ENCODE measurements at places on chromosomes 16 and 17.

GRCh38 chr17:71502443-71502842 lies 618.4 kb upstream of the SOX9 start:
- DNase-seq, result no peak

DNA sequence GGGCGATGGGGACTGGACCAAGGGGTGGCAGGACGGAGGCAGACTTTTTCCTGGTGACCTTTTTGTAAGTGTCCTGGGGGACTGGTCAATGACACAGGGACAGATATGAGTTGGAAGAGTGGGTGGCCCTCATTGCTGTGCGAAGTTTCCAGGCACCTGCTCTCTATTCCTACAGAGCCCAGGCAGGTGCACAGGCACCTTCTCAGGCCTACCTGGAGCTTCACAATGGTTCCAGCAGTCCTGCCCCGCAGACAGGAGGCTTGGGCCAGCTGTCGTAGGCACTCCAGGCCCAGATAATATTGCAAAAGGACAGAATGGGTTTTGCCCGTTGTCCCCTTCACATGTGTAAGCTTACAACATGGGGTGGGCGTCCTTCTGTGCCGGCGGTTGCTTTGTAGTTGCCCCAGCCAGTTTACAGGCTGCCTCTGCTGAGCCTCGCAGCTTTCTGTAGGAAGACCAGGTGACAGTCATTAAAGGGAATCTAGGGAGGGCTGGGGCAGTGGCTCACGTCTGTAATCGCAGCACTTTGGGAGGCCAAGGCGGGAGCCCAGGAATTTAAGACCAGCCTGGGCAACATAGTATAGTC lies 84.3 kb downstream of the ARHGAP23 start:
- no peak for DNase-seq

DNA sequence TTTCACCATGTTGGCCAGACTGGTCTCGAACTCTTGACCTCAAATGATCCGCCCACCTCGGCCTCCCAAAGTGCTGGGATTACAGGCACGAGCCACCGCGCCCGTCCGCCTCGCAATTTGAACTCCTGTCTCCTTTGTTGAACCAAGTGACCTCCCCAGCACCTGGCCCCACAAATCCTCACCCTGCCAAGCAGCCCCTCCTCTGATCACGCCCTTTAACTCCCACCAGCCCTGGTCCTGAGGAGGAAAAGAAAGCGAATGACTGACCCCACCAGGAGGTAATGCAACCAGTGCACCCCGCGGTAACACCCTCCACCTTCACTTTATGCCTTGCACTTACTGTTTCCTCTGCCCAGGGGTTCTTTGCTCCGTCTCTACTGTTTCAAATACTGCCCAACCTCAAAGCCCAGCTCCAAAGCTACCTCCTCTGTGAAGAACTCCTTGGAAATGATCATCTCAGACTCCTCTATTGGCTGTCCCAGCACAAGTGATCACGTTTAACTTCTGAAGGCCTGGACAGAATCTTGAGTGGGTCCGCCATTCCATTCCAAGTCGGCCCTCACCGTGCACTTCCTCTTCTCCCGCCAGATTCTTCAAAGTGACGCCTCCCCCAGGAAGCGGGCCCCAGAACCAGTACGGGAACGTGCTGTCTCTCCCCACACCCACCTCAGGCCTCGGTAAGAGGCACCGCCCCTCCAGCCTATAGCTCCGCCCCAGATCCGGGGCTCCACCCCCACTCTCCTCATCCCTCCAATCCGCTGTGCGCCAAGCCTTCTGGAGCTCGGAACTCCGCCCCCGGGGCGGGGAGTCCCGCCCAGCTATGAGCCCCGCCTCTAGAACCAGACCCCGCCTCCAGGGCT lies 4.4 kb downstream of the CD19 start:
- peak; percentile 93 for DNase-seq

DNA sequence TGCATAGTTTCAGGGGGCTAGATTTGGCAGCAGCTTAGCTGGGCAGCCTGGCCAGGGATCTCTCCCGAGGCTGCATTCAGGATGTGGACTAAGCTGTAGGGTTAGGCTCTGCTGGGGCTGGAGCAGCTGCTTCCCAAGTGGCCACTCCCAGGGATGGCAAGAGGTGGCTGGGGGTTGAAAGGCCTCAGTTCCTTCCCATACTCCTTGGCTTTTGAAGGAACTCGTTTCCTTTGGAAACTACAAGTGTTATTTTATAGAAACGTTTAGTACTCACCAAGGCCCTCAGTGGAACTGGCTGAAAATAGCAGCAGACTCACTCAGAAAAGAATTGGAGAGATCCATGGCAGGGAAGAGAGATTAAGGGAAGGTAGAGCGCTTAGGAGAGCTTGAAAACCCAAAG lies 76.4 kb downstream of the WWP2 start:
- no peak for DNase-seq

GRCh38 chr16:83312718-83313245 lies 495.0 kb upstream of the HSBP1 start:
- DNase-seq, result no peak

GRCh38 chr17:45353043-45353442 lies 36.2 kb upstream of the MAP3K14 start:
- DNase-seq, result no peak

DNA sequence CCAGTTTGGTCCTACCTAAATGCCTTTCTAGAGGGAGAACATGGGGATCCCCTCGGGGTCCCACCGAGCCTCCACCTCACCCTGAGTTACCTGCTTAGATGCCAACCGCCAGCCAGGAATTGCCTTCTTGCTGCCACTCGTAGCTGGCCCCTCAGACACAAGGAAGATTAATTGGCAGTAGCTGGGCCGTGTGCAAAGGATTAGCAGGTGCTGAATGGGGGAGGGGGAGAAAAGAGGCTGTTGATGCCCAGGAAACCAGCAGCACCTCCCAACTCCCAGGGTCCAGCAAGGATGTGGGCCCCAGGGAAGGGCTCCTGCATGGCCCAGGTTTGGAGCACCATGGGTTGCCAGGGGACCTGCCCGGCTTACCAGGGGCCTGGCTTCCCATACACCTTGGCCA lies at the start of gene CNGB1:
Gene CNGB1, minus strand, starts transcription at position 159 of the 400 bp plus-strand sequence. CDS start 3,842 bp downstream, outside the sequence.
- DNase-seq, result no peak

GRCh38 chr16:7160093-7160492 lies 172.6 kb upstream of the RBFOX1 start:
- no peak for DNase-seq

GRCh38 chr17:17935321-17936271 lies 36.6 kb downstream of the TOM1L2 start:
- no peak for DNase-seq

- DNase-seq, result no peak
Measured at GRCh38 chr17:76696763-76697701, 13.7 kb downstream of the MXRA7 start.

GRCh38 chr17:55742272-55743102 lies 8.4 kb upstream of the PCTP start:
- DNase-seq, result no peak

DNA sequence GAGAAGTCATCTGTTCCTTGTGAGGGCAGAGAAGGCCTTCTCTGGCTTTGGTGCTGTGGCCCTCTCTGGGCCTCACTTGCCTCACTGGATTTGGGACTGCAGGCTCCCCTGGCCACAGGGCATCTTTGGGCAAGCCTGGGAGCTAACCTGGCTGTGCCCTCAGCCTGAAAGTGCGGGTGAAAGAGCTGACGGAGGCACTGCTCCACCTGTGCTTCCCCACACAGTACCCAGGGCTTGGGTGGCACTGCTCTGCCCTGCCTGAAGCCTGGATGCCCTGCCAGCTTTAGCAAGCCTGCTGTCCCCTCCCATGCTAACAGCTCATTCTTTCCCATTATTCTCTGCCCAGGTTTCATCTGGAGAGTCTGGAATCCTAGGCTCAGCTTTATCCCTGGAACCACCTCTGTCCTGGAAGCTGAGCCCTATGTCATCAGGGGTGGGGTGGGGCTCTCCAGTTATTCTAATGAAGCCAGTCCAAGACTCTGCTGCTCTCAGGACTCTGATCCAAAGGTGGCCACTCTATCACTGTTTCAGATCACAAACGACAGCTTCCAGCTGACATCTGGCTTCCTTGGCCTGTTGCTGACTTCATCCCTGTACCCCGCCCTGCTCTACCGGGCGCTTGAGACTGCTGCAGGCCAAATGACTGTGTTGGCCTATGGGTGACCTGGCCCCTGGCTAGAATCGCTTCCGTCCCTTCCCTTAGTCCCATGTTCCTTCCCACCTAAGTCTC lies 29.3 kb downstream of the HIC1 start:
- DNase-seq, result no peak

DNA sequence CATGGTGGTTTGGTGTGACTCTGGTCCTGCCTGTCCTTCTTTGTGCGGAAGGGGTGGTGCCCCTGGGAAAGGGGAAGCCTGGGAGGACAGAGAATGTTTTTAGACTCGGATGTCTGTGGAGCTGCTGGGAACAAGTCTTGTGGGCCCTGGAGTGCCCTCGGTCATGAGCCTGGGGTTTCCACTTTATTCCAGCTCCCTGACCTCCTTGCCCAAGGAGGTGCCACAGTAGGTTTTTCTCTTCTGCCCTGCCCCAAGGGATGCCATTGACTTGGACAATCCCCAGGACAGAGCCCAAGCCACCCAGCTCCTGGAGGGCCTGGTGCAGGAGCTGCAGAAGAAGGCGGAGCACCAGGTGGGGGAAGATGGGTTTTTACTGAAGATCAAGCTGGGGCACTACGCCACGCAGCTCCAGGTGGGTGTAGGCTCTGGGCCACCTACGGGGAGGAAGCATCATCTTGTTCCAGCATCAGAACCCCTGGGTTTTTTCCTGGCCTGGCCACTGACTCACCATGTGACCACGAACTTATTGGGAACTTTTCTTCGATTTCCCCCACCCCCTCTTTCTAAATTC lies 1.4 kb downstream of the STAT5A start:
- no peak for DNase-seq

- DNase-seq, result peak; percentile 67
Measured at GRCh38 chr17:49227436-49228261, 2.9 kb downstream of the PHOSPHO1 start.

- DNase-seq, result no peak
Measured at GRCh38 chr17:44287651-44288050, 19.7 kb upstream of the SLC4A1 start.

DNA sequence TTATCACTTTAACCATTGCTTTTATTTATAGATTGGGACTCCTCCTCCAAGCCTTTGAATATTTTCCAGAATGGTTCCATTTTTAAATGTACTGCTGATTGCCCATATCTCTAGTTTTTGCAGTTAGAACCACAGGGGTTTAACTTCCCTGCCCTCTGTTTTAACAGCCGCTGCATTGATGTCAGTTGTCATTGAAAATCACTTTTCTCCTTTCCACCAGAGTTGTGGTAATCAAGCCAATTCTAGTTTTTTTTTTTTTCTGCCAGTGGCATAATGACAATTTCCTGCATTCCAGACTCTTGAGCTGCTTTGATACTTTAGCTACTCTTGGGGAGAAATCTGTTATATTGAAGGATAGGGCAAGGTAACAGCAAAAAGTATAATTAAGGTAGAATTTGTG lies 91.5 kb downstream of the HS3ST4 start:
- DNase-seq, result no peak

DNA sequence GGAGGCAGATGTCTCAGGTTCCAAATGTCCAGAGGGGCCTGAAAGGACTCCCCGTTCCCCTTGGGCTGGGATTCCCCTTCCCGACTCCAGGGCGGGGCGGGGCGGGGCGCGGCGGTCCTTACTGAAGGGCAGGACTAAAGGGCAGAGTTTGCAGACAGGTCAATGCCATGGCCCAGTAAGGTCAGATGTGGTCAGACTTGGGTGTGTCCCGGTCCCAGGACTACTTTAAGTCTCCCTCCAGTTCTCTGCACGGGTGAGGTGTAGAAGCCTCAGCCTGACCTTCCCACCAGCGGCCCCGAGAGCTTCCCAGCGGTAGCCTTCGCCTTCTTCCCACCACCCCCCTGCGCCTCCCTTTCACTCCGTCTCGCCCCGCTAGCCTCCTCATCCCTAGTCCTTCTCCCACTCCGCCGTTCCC lies 532 bp downstream of the KDM6B start:
- no peak for DNase-seq

- no peak for DNase-seq
Measured at GRCh38 chr17:3557768-3558583, at the start of gene TRPV3. Gene TRPV3, minus strand, starts transcription at chr17:3557812. Its CDS starts 2,962 bp downstream, at chr17:3554850.

- no peak for DNase-seq
Measured at GRCh38 chr16:56436258-56436657, 10.9 kb upstream of the AMFR start.

GRCh38 chr17:1629504-1630310 lies 1.1 kb upstream of the SLC43A2 start:
- DNase-seq, result no peak

DNA sequence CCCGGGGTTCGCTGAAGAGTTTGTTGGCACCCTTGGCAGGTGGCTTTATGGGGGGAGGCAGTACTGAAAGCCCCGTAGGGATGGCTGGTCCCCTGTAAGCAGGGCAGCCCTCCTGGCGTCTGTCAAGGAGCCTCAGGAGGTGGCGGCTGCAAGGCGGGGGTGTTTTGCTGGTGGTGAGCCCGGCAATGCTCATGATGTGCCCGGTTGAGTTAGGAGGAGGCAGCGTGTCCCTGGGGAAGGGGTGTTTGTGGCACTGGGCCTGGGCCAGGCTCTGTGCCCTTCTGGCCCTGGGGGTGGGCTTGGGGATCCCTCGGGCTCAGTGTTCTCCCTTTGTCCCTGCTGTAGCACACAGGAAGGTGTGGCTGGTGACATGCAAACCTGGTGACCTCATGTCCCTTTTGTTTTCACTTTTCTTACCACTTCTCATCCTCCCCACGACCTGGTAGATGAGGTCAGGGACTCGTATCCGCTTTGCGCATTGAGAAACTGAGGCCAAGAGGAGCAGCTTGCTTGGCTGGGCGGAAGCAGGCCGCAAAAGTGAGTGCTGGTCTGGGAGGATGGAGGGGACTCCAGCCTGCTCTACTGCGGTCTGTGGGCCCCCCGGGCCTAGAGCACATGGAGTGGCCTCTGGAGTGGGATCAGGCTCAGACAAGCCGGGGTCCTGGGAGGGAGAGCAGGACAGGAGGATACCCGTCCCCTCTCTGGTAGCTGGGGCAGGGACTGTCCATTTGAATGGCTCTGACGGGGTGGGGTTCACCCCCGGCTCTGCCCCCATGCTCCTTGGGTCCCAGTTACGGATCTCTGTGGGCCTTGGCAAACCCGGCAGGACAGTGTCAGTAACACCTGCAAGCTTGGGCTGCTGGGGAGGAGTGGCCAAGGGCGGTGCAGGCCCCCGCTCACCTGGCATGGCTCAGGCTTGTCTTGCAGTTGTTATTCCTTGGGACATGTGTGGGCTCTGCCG lies 2.2 kb downstream of the SNN start:
- no peak for DNase-seq

DNA sequence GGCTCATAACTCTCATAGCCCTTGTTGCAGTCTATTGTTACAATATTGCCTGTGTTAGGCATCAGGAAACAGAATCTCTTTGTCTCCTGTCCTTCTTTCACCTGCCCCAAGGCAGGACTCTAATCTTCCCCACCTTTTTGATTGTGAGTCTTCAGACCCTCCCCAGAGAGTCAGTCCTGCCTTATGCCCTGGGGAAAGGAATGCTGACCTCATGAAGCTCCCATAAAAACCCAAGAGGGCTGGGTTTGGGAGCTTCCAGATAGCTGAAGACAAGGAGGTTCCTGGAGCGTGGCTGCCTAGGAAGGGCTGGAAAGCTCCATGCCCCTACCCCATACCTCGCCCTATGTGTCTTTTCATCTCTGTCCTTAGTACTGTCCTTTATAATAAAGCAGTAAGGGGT lies 688.8 kb downstream of the WWOX start:
- no peak for DNase-seq

- DNase-seq, result no peak
Measured at GRCh38 chr17:79164913-79165695, 90.5 kb downstream of the ENGASE start.
